ENCODE measurements at places on chromosomes 12 and 14. TPM values are rescaled to one million over a fixed set of nuclear protein-coding genes. Genes with fewer than 3 reads are reported as not detected.

The PTHLH gene
- not detected for total RNA-seq

The PPTC7 gene
- 49.4 TPM for total RNA-seq

The APOF gene
- not detected for total RNA-seq

The NINJ2 gene
- 6.3 TPM for total RNA-seq

DNA sequence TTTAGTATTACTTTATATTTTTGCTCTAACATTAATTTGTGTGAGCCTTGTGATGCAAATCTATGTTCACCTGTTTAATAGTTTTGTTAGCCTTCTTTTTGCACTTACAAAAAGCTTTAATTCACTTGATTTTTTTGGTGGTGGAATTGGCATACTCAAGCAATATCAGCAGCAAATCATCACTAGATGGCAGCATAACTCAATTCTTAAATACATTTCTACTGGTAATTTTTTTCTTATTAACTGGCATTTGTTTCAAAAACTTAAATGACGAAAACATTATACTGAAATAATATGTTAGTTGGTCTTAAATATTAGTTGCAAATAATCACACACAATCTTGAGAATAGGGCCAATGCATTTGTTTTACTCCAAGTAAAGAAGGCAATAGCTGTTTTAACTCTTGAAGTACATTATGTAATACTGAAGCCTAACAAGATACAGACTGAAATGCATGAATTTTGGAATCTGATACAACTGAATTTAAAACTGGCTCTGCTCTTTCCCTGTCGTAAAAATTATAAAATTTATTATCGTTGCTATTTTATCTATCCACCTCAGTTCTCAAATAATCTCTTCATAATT is 151.5 kb downstream of the ATXN7L3B start:
- H3K27ac ChIP-seq: no peak overlapping the region
- peaks cover 5% of the 10 kb centered on the region for H3K27me3 ChIP-seq
- no peak for DNase-seq
- no peaks in the 10 kb centered on the region for H3K36me3 ChIP-seq
- no peak overlapping the region for H3K4me3 ChIP-seq
- H3K4me1 ChIP-seq: peaks cover 3% of the 10 kb centered on the region

DNA sequence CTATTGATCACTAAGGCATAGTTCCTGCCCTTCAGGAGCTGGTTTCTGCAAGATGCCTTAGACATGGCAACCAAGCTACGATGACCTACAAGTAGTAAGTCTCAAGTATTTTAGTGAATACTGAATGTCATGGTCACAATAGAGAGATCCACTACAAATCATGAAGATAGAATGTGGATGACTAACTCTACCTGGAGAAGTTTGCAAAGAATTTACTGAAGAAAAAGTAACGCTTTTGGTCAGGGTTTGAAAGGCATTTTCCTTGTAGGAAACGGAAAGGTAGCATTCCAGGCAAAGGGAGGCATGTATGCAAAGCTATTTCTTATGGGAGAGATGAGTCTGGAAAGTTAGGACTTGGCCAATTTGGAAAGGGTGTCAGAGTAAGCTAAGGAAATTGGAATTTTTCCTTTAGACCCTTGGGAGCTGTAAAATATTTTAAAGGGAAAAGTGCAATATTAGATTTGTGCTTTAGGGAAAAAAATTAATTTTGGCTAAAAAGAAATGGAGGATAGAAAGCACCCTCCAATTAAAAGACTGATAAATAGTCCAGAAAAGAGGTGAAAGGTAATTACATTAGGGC is 377.5 kb downstream of the EGLN3 start:
- DNase-seq: no peak
- H3K27me3 ChIP-seq: peaks cover 23% of the 10 kb centered on the region
- no peaks in the 10 kb centered on the region for H3K4me1 ChIP-seq
- H3K27ac ChIP-seq: no peak overlapping the region
- no peak overlapping the region for H3K4me3 ChIP-seq

The CLEC6A gene
- not detected for total RNA-seq

The TPCN1 gene
- 59.0 TPM for total RNA-seq

The SLC38A1 gene
- total RNA-seq: 265 TPM

- peaks cover 4% of the 10 kb centered on the region for H3K27me3 ChIP-seq
- no peak overlapping the region for H3K27ac ChIP-seq
- no peaks in the 10 kb centered on the region for H3K36me3 ChIP-seq
Measured at GRCh38 chr12:132484183-132484890, 5.6 kb upstream of the FBRSL1 start.

The TAS2R13 gene
- total RNA-seq: 1.4 TPM

- DNase-seq: no peak
- H3K4me3 ChIP-seq: peak overlapping the region; percentile 89
Measured at GRCh38 chr14:91316761-91317160, 72.3 kb upstream of the GPR68 start.

GRCh38 chr12:124514145-124514995 is 53.0 kb downstream of the NCOR2 start:
- no peaks in the 10 kb centered on the region for H3K27me3 ChIP-seq
- no peak for DNase-seq
- peaks cover 15% of the 10 kb centered on the region for H3K4me1 ChIP-seq
- no peaks in the 10 kb centered on the region for H3K36me3 ChIP-seq
- H3K4me3 ChIP-seq: no peak overlapping the region
- peak overlapping the region; percentile 14 for H3K27ac ChIP-seq

The CCDC175 gene
- 0.39 TPM for total RNA-seq

DNA sequence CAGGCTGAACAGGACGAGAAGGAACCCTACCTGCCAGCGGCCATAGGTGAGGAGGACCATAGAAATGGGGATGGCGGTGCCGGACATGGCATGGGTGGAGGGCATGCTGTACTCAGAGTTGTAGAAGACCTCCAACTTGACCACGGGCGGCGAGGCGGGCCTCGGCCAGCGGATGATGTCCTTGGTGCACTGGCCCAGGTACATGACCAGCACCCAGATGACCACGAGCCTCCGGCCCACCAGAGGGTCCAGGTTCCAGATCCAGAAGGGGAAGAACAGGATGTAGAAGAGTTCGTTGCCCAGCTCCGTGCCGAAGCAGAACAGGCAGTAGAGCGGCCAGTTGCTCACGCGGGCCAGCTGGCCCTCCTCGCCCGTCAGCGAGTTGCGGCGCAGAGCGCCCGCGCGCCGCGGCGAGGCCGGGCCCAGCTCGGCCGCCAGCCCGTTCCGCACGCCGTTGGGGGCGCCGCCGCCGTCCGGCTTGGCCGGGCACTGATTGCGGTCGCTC is 582 bp downstream of the SGPP1 start:
- no peak for DNase-seq
- H3K27me3 ChIP-seq: no peaks in the 10 kb centered on the region
- peaks cover 3% of the 10 kb centered on the region for H3K36me3 ChIP-seq
- peaks cover 36% of the 10 kb centered on the region for H3K4me1 ChIP-seq
- H3K4me3 ChIP-seq: peak overlapping the region; percentile 99
- H3K27ac ChIP-seq: peak overlapping the region; percentile 95

- no peak overlapping the region for H3K27ac ChIP-seq
- H3K27me3 ChIP-seq: no peaks in the 10 kb centered on the region
- peaks cover 7% of the 10 kb centered on the region for H3K36me3 ChIP-seq
Measured at GRCh38 chr12:39605996-39606395, 13.6 kb downstream of the ABCD2 start.

- no peaks in the 10 kb centered on the region for H3K4me1 ChIP-seq
- H3K36me3 ChIP-seq: no peaks in the 10 kb centered on the region
- H3K4me3 ChIP-seq: no peak within 1 kb of the TSS
- DNase-seq: no peak
- H3K27ac ChIP-seq: no peak within 1 kb of the TSS
- no peaks in the 10 kb centered on the region for H3K27me3 ChIP-seq
Measured at GRCh38 chr12:86256163-86256562, at the start of gene MGAT4C. TSS of gene MGAT4C (minus strand) at chr12:86256391.
